ENCODE measurements at places on chromosomes 12 and 14.

GRCh38 chr12:473863-474577, 14.3 kb downstream of the B4GALNT3 start:
- DNase-seq, result no peak

GRCh38 chr12:113923251-113923650, 42.9 kb downstream of the RBM19 start:
- DNase-seq, result no peak

DNA sequence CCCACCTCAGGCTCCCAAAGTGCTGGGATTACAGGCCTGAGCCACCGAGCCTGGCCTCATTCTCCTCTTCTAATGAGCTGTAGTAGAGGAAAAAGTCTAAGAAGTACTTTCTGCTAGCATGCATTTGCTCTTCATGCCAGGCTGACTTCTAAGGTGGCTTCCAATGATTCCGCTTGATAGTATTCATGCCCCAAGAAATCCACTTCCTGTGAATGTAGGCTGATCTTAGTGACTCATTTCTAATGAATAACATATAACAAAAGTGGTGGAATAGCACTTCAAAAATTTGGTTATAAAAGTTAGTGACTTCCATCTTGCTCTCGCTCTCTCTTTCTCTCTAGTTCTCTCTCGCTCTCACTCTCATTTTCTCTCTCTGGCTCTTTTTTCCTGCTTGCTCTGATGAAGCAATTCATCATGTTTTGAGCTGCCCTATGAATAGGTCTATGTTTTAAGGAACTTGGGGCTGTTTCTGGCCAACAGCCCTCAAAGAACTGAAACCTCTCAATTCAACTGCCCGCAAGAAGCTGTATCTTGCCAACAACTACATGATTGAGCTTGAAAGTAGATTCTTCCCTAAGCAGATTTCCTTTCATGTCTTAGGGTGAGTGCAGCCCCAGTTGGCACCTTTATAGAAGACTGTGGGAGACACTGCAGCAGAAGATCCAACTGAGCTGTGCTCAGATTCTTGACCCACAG, 282.9 kb downstream of the RMST start:
- DNase-seq, result no peak

DNA sequence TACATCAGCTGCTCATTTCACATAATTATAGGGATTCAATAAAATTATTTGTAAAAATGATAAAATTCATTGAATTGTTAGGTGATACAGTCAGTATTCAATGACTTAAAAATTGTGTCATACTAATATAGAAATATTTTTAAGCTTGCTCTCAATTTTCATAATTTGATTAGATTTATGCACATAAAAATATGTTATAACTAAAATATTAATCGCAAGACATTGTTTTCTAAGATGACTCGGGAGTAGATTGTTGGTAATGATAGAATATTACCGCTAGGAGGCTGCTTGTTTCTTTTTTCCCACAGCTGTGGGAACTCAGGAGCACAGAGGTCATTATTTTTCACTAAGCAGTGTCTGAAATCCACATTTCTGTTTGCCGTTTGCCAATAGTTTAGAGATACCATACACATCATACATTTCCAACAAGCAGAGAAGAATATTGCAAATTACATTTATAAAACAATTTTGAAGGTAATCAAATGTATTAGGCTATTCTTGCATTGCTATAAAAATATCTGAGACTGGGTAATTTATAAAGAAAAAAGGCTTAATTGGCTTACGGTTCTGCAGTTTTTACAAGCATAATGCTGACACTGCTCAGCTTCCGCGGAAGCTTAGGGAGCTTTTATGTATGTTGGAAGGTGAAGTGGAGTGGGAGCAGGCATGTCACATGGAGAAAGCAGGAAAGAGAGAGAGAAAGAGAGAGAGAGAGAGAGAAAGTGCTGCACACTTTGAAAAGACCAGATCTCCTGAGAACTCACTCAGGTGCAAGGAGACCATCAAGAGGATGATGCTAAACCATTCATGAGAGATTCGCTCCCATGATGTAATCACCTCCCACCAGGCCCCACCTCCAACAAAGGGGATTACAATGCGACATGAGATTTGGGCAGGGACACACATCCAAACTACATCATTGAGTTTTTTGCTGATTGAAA, 9.2 kb downstream of the CD69 start:
- DNase-seq, result peak; percentile 67

- no peak for DNase-seq
These were observed 17.5 kb downstream of the TRHDE start for GRCh38 chr12:72289633-72290032.

GRCh38 chr14:101538878-101539277, 22.4 kb upstream of the DIO3 start:
- DNase-seq, result no peak

- DNase-seq, result no peak
These were observed 324.4 kb downstream of the PAWR start for GRCh38 chr12:79366374-79366773.

DNA sequence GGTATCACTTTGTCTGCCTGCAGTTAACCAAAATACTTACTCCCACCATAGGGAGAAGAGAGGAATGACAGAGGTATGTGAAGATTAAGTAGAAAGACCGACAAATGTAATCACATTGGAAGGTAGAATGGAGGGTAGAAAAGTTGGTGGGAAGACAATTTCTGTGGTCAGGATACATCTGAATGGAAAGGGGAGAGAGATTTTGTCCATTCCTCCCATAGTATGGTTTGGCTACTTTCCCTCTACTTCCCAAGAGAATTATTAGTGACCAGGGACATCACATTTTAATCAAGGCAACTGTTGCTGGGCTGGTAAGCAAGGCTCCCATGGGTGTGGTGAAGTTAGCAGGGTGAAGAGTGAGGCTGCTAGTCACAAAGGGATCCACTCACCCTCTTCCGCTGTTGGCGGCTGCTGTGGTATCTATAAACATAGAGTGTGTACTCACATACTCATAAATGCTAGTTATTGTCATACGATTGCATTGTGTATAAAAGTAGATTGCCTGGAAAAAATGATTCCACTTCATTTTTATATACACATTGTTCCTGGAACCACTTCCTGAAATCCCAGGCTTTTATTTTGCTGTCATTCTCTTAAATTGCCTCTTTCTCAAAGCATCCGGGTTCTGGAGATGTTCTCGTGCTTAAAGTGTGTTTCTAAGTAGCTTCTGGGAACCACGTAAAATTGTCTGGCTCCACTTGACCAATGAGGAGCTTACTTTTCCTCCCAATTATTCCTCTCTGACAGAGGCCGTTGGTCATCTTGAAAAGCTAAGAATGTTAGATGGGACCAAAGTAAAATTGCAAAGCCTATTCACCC, 413.1 kb downstream of the ZFP36L1 start:
- peak; percentile 56 for DNase-seq

- no peak for DNase-seq
These were observed 42.3 kb downstream of the INSM2 start for GRCh38 chr14:35576260-35576659.

DNA sequence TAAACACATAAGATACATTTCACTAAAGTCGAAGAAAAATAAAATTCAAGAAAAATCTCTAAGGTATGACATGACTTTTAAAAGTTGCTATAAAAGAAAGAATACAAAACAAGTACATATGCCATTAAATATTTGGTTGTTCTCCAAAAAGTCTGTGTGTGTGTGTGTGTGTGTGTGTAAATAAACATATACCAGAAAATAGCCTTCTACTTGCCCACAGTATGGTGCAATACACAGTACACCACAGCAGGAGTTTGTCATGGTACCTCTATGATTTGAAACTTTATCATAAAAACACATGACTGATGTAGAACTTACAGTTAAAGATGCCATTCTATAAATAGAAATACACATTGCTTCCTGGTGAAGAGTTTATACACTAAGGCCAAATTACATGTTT, 692.7 kb upstream of the MGAT4C start:
- no peak for DNase-seq

DNA sequence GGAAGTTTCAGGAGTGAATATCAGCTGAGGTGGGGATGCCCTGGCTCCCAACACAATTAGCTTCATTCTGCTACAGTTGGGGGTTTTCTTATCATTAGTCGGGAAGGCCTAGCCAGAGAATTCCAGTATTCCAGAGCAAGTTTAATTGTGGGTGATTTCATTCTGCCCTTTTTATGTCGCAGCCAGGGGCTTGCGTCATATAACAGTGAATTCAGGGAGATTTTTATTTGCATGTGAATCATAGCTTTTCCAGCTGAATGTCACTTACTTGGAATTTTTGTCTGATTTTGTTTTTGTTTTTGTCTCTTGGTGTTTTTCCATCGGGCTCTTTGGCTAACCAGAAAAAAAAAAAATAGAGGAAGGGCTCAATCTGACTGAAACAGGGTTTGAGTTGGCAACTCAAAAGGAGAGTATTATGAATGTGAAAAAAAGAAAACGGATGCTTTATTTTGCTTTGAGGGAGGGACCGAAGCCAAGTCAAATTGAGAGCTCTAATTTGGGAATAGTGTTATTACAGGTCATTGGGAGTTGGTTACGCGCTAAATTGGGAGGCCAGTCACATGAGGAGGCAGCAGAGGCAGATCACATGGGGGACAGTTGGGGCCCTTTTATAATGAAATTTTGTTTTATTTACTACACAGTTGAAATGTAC, 119.4 kb downstream of the SAMD4A start:
- no peak for DNase-seq

DNA sequence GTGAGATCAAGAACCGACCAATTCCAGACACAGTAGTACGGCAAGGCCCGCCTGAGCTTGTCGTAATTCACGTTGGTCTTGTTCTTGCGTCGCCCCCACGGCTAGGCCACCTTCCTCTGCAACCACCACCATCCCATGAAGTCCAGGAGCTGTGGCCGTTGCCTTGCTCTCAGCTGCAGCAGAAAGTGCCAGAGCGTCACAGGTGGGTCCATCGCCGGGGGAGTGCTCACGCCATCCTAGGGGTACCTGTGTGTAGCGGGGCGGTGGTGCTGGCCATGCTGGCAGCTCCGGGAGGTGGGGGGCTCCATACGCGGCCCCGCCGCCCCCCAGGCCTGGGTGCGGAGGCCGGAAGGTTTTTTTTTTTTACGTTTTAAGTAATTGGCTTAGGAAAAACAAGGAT, 23.1 kb downstream of the TMEM121 start:
- DNase-seq, result no peak

DNA sequence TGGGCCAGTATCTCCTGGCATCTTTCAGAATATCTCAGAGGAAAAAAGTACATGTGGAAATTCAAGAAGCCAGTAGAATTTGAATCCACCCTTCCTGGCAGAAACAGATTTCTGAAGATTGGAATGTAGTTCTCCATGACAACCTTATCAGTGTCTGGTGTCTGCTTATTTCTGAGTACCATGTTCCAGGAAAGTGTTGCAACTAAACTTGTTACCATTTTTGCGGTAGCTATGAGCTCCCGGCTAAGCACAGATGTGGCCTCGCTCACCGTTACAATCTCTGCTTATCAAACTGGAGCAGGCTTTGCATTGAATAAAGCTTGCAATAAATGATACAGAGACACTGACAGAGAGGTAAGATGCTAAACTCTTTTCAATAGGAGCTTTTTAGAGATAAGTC, 13.0 kb upstream of the ITPR2 start:
- no peak for DNase-seq

DNA sequence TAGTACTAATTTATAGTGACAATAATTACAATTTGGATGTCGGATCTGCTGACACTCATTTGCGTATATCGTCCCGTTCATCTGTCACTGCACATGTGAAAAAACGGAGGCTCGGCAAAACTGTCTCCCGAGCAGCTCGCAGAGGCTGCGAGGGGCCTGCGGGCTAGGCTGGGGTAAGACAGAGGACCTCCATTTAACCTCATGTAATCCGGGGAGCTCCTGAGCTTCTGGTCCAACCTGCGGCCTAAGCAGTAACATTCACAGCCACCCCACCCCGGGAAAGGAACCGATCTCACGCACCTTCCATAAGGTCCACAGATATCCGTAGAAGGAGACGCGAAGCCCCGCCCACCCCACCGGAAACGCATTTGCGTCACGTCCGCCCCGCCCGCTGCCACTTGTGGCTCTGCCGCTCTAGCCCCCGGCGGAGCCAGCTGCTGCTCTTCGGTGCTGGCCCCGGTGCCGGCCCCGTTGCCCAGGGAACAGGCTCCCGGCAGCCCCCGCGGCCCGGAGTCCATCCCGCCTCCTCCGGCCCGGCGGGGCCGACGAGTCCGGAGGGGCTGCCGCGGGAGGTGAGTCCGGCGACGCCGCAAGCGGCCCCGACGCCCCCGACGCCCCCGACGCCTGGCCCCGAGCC, at the start of the genes CINP and TECPR2:
TSS of gene CINP (minus strand) at position 346 of the 637 bp plus-strand sequence. CDS start at position 307, 39 bp downstream.
TSS of gene TECPR2 (plus strand) at position 397 of the 637 bp plus-strand sequence. CDS start 13,781 bp downstream, outside the sequence.
- DNase-seq, result peak; percentile 94

DNA sequence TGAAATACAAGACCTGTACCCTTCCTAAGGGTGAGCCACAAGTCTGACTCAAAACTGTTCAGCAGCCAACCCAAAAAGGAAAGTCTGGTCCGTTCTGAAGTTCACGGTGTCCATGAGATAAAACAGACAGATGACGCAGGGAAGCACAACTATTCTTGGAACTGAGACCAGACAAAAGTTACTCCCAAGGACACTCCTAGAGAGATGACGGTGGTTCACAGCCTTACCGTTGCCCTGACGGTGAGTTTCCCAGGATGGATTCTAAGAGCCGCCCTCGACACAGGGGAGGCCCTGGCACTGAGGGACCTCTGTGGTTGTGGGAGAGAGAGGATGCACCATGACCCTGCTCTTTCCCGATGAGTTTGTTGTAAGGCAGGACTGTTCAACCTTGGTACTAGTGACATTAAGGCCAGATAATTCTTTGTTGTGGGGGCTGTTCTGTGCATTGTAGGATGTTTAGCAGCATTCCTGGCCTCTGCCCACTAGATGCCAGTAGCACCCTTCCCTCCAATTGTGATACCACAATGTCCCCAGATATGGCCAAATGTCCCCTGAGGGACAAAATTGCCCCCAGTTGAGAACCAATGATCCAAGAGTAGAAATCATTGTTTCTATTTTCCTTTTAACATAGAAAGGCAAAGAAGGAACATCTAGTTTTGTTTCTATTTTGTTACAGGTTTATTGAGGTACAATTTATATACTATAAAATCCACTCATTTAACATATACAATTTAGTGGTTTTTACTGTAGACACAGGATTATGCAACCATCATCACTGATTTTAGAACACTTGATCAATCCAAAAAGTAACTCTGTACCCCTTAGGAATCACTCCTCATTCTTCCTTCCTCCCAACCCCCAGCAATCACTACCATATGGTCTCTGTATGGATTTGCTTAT, 23.0 kb downstream of the OR10P1 start:
- no peak for DNase-seq

GRCh38 chr12:109494348-109494881, 17.0 kb downstream of the UBE3B start:
- DNase-seq, result no peak

DNA sequence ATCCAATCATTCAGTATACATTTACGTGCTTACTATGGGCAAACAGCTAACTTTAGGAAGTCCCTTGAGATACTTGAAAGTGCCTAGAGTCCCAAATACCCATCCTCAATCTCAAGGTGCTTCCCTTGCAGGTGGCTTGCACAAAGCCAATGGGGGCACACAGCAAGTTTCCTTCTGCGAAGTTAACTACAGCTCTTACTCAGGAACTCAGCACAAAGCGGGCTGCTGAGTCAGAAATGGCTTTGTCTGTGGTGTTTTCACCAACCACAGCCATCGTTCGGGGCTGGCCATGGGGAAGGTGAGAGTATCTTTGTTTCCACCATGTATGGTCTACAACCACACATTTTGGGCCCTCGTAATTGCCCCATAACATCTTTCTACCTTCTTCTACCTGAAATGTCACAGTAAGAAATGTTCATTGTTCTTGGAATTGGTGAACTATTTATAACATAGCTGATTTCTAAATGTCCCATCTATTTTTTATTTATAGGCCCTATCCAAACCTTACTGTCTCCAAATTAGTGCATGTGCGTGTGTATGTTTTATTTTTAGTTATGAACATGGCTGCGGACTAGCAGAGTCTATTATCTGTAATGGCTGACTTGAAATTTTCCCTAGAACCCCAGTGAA, 13.9 kb downstream of the MFAP5 start:
- peak; percentile 93 for DNase-seq

- DNase-seq, result no peak
These were observed 1.3 kb downstream of the TMEM116 start for GRCh38 chr12:112011685-112012084.

Measured in stimulated activated naive CD8-positive, alpha-beta T cell treated with anti-CD3 and anti-CD28 coated beads, Interleukin-15, amount 100 ng/mL, for 72 hours (primary cell).